Regular cardiac myocyte (primary cell): ENCODE measurements at places on chromosomes 7 and 10. TPM values are rescaled to one million over a fixed set of nuclear protein-coding genes. Genes with fewer than 3 reads are reported as not detected.

PPP1R9A gene
- total RNA-seq, result 0.56 and 0.77 TPM in 2 replicates

DRGX gene
- not detected in 2 replicates for total RNA-seq

SYT15B gene
- total RNA-seq, result under 0.01 and 0.28 TPM in 2 replicates

FOXI2 gene
- total RNA-seq, result not detected in 2 replicates

TMEM139 gene
- not detected in 2 replicates for total RNA-seq

NEURL1 gene
- total RNA-seq, result under 0.01 TPM in 2 replicates

ANKIB1 gene
- 52.1 and 93.3 TPM in 2 replicates for total RNA-seq

ANXA8 gene
- total RNA-seq, result 0.19 and 0.28 TPM in 2 replicates

CYP26C1 gene
- under 0.01 TPM in 2 replicates for total RNA-seq

NEUROG3 gene
- not detected in 2 replicates for total RNA-seq

OR2A7 gene
- total RNA-seq, result not detected in 2 replicates

TRIM50 gene
- not detected in 2 replicates for total RNA-seq

GPR85 gene
- 0.56 and 0.58 TPM in 2 replicates for total RNA-seq

ACHE gene
- total RNA-seq, result under 0.01 and 0.28 TPM in 2 replicates

OSBPL3 gene
- total RNA-seq, result 16.1 and 19.4 TPM in 2 replicates

FGFBP3 gene
- 0.56 and 0.77 TPM in 2 replicates for total RNA-seq

SEMA3C gene
- 195 and 315 TPM in 2 replicates for total RNA-seq

MYPN gene
- total RNA-seq, result 1.1 and 5.0 TPM in 2 replicates

SPDYE6 gene
- total RNA-seq, result not detected in 2 replicates

MMD2 gene
- total RNA-seq, result not detected in 2 replicates

PCLO gene
- total RNA-seq, result 0.19 and 0.56 TPM in 2 replicates

GIMAP2 gene
- 1.2 and 2.5 TPM in 2 replicates for total RNA-seq

NME8 gene
- total RNA-seq, result not detected in 2 replicates

SP8 gene
- total RNA-seq, result not detected in 2 replicates

CSTF2T gene
- 14.1 and 30.7 TPM in 2 replicates for total RNA-seq

DPYSL4 gene
- 7.5 and 7.6 TPM in 2 replicates for total RNA-seq

GRM8 gene
- under 0.01 TPM in 1 of 2 replicates, not detected in the other for total RNA-seq

FAM25A gene
- not detected in 2 replicates for total RNA-seq

NPM3 gene
- 86.0 and 192 TPM in 2 replicates for total RNA-seq

RTKN2 gene
- total RNA-seq, result 1.1 and 1.9 TPM in 2 replicates

NUTM2A gene
- 0.28 and 0.58 TPM in 2 replicates for total RNA-seq

CYREN gene
- 27.9 and 40.5 TPM in 2 replicates for total RNA-seq

CFAP70 gene
- total RNA-seq, result 0.38 and 2.3 TPM in 2 replicates

PON1 gene
- total RNA-seq, result not detected in 2 replicates

SFRP5 gene
- not detected in 2 replicates for total RNA-seq

NPC1L1 gene
- under 0.01 TPM in 2 replicates for total RNA-seq

MRLN gene
- not detected in 2 replicates for total RNA-seq

POM121C gene
- 10.0 and 19.7 TPM in 2 replicates for total RNA-seq

C10orf67 gene
- 0.19 TPM in 1 of 2 replicates, not detected in the other for total RNA-seq

SUGCT gene
- total RNA-seq, result 9.0 and 17.8 TPM in 2 replicates

PTPN12 gene
- 38.5 and 45.1 TPM in 2 replicates for total RNA-seq

NANOS1 gene
- total RNA-seq, result 0.28 and 0.96 TPM in 2 replicates

PNLIP gene
- not detected in 2 replicates for total RNA-seq

AMPH gene
- 0.28 and 1.2 TPM in 2 replicates for total RNA-seq

NACAD gene
- 0.38 and 0.56 TPM in 2 replicates for total RNA-seq

SPDYE9 gene
- total RNA-seq, result not detected in 2 replicates

CRTAC1 gene
- under 0.01 and 0.28 TPM in 2 replicates for total RNA-seq

SPDYE1 gene
- total RNA-seq, result not detected in 2 replicates
